ENCODE measurements at places on chromosomes 2 and 18.

DNA sequence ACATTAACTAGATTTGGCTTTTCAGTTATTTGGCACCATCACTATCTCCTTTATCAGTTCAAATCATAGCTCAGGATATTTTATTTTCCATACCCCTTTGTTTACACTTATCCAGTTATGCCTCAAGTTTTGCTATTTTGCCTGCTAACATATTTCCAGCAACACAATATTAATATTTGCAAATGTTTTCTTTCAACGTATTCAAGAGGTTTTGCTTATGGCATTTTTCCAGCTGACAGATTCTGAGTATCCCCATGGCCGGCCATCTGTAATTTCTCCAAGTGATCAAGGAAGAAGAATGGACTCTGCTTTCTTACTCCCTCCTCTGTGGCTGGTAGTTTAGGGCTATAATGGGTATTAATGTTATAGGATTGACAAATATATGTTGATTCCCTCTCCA lies 49.4 kb downstream of the RND3 start:
- no peak for DNase-seq

GRCh38 chr18:75966431-75966830 lies 528.6 kb downstream of the ZNF516 start:
- no peak for DNase-seq

GRCh38 chr2:48341551-48342133 lies 188.3 kb upstream of the STON1 start:
- DNase-seq, result no peak

- DNase-seq, result no peak
Observed at GRCh38 chr18:80197528-80197927, 49.8 kb downstream of the PARD6G start.

DNA sequence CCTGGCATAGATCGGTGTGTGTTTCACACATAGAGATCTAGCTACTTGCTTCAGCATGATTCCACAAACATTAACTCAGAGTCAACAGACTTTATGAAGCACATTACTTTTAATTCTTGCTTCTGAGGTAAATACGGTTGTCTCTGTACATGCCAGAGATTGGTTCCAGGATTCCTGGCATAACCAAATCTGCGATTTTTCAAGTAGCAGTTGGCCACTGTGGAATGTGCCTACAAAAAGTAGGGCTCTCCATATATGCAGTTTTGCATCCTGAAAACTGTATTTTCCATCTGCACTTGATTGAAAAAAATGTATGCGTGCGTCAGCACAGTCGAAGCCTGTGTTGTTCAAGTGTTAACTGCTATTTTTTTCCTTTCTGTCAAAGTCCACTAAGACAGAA lies 85.0 kb downstream of the ZAP70 start:
- no peak for DNase-seq

DNA sequence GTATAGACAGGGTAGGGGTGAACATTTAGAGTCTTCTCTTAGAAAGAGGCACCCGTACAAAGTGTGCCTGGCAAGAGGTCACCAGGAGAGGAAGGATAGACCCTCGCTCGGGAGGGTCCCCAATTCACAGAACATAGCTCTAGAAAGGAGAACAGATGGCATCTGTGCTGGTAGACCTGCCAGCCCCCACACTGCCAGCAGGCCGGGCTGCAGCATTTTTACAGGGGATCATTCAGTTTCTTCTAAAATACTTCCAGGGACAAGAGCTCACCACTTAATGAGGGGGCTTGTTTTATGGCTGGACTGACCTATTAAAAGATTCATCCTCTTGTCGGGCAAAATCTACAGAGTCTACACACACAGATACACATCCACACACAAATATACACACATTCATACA lies 149.9 kb downstream of the SEPTIN10 start:
- DNase-seq, result no peak

GRCh38 chr2:117714745-117715417 lies 99.6 kb upstream of the DDX18 start:
- no peak for DNase-seq

DNA sequence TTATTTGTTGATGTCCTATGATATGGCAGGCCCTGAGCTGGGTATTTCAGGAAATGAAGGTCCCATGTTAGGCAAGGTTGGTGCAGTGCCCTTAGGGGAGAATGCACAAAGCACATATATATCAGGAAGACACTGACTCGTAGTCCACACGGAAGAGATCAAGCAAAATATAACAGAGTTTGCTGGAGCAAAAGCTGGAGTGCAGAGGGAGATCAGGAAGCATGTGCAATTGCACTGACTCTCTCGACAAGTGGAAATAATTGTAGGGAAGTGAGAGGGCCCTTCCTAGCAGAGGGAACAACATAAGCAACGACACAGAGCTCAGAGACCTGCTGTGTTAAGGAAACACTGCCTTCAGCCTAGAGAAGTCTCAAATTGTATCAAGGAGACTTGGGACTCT lies 4.2 kb downstream of the ZNF385B start:
- no peak for DNase-seq

DNA sequence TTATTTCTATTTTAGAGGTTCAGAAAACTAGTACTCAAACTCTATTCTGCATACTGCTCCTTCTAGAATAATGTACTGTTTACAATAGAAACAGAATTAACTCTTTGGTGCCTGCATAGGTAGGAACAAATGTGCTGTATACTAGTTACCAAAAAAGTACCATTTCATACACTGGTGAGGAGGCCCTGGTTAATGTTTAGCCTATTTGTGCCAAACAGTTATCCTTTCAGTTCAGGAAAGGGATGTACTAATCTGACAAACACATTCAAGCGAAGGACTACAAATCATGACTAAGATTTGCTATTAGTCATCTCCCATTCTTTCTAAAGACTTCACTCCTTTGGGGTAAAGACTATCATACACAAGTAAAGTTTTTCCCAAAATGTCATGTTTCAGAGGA lies 47.4 kb downstream of the EXOC6B start:
- DNase-seq, result no peak

GRCh38 chr2:24225499-24226242 lies 50.8 kb downstream of the FAM228A start:
- no peak for DNase-seq

DNA sequence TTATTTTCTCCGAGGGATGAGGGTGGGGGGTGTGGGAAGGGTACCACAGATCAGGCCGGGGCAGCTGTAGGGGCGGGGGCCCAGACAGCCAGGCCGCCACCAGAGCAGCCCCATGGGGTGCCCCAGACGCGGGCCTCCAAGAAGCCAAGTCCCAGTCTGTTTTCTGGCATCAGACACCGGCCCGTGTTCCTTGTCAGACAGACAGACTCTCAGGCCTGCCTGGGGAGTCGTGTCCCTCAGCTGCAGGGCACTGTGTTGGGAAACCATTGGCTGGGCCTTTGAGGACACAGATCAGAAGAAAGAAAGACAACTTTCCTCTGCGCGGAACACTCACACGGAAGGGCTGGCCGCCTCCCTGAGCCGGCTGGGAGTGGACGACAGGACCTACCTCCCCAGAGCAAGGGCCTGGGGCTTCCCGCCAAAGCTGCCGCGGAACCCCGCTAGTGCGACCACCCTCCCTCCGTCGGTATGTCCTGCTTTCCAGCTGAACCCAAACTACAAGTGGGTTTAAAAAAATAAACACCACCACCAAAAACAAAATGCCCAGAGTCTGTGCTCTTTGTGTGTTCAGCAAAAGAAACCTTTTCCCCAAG lies 88.0 kb downstream of the SMAD7 start:
- DNase-seq, result no peak

- no peak for DNase-seq
Observed at GRCh38 chr18:79107886-79108285, 38.7 kb downstream of the ATP9B start.

GRCh38 chr18:62690236-62690815 lies 25.0 kb upstream of the PHLPP1 start:
- no peak for DNase-seq

DNA sequence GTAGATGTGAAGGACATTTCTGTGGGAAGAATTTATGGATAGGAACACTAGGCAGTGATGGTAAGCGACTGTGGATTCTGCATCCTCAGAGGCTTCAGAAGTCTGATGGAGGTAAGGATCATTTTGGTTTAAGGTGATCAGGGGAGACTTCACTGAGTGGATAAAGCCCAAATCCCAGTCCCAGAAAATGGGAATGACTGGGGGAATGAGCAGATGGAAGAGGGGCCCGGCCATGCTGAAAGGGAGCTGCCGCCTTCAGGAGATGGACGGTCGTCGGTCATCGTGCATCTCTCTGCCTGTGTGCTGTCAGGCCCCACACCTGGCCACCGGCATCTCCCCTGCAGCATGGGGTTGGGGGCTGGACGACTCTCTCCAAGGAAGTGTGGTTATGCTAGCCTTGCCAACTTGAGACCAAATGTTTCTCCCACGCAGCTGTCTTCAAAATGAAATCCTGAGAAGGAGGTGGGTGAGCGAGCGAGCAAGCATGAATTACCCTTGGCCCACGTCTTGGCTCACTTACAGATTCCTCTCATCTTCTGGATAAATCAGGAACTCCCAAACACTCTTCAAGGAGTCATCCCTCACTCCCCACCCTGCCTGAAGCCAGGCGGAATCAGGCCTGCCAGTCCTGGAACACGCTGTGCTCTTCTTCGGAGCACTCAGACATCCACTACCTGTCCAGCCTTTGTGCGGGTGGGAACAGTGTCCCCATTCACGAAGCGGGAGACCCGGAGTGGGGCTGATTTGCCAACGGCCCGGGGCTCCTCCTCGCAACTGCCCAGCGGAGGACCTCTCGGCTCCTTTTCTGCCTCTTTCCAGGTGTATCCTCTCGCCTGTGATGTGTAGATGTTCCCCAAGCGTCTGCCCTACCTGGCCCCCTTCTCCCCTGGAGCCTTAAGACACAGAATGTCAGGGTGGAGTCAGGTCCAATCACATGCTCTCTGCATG lies 85.6 kb downstream of the PRKCE start:
- DNase-seq, result no peak

DNA sequence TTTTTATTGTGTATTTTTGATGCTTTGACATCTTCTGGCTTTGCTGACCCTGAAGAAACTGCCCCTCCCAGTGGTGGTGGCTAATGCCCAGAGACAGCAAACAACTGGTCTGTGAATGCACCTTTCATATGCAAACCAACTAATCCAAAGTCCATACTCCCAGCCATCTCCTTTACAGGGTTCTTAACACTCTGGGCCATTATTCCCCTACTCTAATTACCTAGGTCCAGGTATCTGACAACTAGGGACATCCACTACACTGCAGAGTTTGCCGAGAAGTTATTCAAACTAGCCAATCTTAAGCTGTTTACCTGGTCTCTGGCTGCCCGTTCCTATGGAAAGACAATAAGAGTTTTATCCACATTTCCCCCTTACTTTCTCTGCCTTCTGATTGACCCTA lies 73.6 kb downstream of the FSHR start:
- no peak for DNase-seq

DNA sequence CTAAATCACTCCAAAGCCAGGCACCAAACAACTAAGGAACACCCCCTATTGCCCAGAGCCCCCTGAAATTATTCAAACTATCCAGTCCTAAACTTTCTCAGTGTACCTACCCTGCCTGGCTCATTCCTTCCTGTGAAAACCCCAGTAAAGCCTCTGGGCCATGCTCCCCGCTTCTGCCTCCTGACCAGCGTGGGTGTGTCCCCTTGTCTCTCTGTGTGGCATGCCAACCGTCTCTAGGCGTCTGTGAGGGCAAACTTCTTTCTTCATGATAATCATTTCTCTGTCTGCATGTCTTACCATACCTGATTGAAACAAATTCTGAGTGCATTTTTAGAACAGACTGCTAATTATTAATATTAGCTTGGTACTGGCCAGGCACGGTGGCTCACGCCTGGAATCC lies 109.0 kb upstream of the MSH2 start:
- DNase-seq, result no peak

DNA sequence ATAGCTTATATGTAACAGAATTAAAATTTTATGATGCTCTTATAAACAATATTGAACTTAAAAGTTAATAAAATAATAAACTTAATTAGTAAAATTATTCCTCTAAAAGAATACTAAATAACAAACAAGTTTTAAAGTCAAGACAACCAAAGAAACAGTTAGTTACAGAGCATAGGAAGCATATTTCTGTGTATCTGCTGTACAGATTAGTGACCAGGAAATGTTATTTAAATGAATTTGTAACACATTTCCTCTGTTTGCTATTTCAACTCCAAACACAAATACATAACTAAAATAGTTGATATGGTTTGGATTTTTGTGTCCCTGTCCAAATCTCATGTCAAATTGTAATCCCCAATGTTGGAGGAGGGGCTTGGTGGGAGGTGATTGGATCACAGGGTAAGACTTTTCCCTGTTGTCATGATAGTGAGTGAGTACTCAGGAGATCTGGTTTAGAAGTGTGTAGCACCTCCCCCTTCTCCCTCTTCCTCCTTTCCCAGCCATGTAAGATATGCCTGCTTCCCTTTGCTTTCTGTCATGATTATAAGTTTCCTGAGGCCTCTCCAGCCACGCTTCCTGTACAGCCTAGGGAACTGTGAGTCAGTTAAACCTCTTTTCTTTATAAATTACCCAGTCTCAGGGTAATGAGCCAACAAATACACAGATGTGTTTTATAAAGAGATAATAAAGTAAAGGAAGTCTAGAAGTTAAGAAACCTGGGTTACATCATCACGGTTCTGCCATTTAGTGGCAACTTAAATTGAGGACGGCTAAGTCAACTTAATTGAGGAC lies 51.8 kb downstream of the ROCK2 start:
- no peak for DNase-seq

DNA sequence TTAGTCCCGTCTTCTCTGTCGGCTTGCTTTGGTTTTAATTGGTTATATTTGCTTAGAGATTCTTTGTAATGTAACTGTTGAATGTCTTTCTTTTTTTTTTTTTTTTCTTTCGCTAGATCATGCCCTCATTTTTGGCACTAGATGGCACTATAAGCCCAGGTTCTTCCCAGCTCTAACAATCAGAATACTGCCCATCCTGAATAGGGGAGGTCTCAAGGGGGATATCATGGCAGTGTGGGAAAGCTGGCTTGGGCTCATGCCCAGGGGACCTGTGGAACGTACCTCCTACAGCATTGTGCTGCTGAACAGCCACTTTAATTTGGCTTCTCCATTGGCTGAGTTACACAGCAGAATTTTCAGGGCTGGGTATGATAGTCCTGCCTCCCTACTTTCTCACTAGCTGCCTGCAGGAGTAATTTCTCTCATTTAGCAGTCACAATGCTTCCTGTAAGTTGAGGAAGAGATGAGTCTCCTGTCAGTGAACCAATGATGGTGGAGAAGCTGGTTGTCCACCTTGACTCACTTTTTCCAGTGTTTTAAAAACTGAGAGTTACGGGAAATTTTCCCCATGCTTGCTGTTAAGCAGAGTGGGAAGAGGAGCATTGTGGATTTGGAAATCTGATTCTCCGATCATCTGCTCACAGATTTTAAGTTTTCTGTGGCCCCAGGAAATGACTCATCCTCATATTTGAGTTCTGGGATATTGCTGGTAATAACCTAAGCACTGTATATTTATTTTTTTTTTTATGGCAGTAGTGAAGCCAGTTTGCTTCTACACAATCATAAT lies 47.2 kb downstream of the RAD51AP2 start:
- DNase-seq, result no peak

Data from thymus (tissue), 14 donors.